ENCODE measurements at places on chromosomes 3 and 15.

GRCh38 chr15:89107984-89108383 is 19.7 kb downstream of the ABHD2 start:
- DNase-seq, result no peak

DNA sequence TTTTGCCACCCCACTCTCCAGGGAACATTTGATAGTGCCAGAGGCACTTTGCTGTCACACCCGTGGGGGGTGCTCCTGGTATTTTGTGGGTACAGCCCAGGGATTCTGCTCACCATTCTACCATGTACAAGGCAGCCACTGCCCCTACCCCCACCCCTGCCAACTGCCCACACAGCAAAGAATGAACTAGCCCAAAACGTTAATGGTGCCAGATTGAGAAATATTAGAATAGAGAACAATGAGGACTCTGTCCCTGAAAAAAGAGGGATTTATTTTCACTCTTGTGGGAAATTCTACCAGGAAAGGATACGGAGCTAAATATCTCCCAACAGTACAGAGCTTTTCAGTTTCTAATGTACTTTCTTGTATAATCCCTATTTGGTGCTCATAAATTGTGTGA is 154.5 kb upstream of the SUCLG2 start:
- DNase-seq, result no peak

GRCh38 chr3:114556657-114557213 is 262.9 kb downstream of the TIGIT start:
- no peak for DNase-seq

DNA sequence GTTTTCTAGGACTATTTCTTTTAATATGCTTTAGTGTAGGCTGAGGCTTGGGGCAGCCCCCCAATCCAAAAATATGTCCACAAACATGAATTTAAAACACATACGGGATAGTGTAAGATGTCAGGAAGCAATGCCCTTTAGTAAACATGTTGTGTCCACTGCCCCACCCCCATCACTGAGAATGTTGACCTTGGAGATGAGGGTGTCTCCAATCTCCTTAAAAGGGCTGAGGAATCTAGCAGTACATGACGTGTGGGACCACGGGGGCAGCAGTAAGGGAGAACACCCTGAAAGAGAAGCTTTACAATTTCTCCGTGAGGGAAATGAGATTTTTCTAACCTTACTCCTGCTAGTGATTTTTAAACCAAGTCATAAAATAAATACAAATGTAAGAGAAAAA is 84.7 kb downstream of the SQOR start:
- no peak for DNase-seq

- peak; percentile 49 for DNase-seq
Observed at GRCh38 chr3:171173736-171174135, 147.2 kb upstream of the SLC2A2 start.

DNA sequence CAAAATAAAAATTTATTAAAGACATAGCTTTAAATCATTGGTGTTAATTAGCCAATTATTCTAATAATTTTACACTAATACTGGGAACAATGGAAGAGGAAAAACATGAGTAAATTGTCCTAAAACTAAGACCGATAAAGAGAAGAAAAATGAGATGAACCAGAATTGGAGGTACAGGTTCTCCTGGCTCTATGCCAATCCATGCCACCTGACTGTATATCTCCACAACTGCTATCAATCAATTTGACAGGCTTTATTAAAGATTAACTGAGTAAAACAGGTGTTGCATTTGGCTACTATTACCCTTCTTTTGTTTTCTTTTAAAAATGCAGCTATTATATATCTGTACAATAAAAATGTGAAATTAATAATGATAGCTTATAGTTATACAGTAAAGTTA is 850.0 kb downstream of the CADM2 start:
- DNase-seq, result no peak

DNA sequence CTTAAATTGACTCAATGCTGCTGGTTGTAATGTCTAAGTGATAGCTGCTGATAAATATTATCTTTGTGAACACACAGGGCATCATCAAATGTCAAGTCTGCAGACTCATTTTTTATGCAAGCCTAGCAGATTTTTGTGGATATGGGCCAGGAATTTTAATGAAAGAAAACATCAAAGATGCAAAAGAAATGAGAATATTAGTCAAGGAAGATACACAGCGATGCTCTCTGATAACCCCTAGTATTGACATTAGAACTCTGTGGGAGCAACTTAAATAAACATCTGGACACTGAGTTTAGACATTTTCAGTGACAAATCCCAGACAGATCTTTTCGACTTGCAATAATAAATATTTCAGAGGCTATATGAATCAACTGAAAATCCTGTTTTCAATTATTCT is 28.3 kb downstream of the POLR2M start:
- no peak for DNase-seq

- no peak for DNase-seq
Observed at GRCh38 chr3:161559177-161559998, 62.8 kb downstream of the OTOL1 start.

GRCh38 chr3:101512396-101512645 is 691 bp downstream of the SENP7 start:
- DNase-seq, result no peak

- no peak for DNase-seq
Observed at GRCh38 chr3:83354205-83354604, 1592.8 kb upstream of the GBE1 start.

- no peak for DNase-seq
Observed at GRCh38 chr3:86938416-86939105, 52.4 kb downstream of the VGLL3 start.

- no peak for DNase-seq
Observed at GRCh38 chr15:80324545-80325080, 72.6 kb upstream of the CTXND1 start.

DNA sequence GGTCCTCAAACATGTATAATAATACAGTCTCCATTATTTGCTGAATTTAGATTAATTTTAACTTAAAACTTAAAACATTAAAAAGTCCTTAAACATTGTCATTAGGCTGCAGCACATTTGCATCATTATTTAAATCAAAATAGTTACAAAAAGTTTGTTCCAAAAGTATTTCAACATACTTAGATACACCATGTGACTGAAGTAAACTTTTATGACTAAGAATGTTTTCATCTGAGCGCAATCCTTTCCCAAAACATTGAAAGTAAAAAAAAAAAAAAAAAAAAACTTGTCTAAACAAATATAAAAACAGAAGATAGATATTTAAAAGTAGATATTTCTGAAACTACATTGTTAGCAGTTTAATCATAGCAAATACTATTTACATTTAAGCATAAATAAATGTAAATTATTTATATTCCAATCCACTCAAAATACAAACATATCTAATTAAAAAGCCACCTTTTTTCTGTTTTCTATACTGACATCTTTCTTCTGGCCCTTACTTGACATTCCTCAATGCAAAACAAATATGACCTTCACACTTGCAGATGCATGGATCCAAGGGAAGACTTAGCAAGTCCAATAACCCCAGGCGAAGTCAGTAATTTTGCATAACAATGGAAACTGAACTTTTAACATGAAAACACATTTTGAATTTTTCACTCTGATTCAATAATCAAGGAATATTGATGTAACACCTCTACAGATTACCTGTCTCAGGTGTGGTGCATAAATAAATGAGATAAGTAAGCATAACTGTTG is 10.3 kb downstream of the FAM227B start:
- DNase-seq, result no peak

DNA sequence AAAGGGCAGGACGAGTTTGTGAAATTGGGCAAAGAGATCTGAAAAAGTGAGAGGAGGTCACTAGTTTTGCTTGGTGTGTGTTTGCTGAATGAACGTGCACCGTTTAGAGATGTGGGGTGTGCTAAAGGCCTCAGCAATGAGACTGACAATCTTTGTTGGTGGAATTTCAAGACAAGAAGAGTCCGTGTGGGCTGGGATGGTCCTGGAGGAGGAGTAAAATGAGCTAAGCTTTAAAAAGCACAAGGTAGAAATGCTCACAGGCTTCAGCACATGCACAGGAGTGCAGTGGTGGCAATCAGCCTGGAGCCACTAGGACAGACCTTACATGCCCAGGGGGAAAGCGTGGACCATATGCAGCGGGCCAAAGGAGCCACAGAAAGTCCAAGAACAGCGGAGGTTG is 1.5 kb upstream of the CPLX3 start:
- no peak for DNase-seq

DNA sequence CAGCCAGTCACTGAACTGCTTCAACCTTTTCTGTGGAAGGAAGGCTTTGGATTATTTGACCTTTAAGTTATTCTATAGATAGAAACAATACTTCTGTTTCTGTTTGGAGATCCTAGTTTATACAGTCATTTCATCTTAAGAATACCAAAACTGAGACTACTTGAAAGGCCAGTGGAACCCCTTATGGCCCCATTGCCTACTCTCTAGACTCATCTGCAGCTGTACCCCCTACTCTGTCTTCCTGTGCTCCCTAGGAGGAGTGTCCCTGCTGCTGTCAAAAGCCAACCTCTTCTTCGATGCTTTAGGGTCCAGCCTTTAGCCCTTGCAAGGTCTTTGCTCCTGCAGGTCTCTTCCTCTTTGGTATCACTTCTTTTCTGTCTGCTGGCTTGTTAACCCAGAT is 169.6 kb downstream of the EDEM1 start:
- DNase-seq, result no peak

DNA sequence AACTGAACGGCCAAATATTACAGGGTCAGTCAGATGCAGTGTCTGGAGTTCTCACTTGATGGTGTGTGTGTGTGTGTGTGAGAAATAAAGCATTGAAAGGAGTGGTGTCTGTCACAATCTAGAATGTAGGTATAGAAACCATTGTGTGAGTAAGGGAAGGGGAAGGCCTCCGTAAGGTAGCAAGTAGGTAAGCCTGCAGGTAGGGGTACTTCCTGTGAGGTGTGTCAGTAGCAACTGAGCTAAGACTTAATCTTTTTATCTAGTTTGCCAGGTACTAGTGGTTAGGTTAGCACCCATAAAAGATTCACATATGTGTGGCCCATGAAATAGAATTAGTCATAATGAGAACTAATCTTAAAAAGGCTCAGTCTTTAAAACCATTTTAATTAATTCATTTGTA is 1517.8 kb downstream of the SI start:
- DNase-seq, result no peak

DNA sequence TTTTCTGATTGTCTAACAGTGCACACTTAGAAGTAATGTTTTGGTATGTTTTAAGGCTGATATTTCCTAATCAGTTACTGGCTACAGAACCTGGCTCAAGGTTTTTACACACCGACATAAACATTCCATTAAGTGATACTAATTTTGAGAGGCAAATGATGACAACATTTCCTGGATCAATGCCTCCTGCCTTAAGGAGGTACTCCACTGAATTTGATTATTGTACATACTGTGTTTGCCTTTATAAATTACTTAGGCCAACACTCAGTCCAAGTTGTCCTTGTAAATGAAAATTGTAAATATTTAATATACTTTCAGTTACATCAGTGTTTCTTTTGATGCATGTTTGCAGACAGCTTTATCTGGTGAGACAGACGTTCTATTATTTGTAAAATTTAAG is 24.2 kb upstream of the LXN start:
- DNase-seq, result no peak

GRCh38 chr15:40287968-40288367 is 5.1 kb upstream of the ANKRD63 start:
- DNase-seq, result no peak

- DNase-seq, result no peak
Observed at GRCh38 chr15:47388299-47388698, 329.0 kb upstream of the SEMA6D start.

DNA sequence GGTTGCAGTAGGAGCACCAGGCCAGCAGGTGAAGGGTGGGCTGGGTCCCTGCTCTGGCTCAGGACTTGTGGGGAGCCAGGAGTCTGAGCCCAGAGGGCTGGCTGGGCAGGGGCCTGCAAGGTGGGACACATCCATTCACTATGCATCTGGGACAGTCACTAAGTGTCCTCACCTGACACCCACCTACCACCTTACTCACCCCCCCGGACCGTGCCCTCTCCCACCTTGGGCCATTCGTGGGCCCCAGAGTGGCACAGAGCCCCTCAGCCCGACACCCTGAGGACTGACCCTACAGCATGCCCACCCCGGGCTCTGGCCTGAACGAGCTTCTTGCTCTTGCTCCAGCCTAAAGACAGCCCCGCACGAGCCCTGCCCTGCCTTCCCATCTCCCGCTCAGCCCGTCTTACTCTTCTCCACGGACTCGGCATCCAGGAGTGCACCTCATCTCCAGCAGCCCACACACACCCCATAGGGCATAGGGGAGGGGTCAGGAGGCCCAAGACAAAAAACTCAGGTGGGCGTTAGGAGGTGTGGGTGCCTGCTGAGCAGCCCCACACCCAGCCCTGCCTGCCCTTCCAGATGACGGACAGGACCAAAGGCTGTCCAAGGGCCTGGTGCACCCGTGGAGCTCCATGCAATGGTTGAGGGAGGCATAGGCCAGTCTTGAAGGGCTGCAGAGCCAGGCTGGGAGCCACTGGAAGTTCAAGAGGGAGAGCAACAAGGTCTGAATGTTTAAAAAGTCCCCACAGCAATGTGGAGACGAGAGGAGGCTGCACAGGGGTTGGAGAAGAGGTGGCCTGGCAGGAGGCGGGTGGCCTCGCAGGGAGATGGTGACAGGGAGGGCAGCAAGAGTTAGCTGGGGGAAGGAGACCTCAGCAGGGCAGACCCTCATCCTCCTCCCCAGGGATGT is 27.0 kb downstream of the PTH1R start:
- no peak for DNase-seq

DNA sequence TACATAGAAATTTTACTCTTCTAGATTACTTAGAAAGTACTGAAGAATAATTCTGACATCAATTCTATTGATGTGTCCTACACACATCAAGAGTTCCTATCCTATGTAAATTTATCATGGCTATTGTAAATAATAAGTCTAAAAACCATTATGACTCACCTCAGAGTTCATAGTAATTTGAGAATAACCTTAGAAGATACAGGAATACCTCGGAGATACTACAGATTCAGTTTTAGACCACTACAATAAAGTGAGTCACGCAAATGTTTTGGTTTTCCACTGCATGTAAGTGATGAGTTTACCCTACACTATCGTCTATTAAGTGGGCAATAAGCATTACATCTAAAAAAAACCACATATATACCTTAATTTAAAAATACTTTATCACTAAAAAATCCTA is 74.8 kb downstream of the NR1I2 start:
- DNase-seq, result no peak

DNA sequence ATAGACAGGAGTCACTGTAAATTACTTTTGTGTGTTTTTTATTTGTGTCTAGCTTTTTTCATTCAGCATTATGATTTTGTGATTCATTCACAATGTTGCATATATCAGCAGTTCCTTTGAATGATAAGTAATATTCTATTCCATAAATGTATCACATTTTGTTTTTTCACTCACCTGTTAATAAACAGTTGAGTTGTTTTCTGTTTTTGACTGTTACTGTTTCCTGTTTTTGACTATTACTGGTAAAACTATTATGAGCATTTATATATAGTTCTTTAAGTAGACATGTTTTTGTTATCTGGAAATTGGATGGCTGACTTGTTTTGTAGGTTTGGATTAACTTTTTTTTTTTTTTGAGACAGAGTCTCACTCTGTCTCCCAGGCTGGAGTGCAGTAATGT is 138.4 kb downstream of the RSRC1 start:
- DNase-seq, result no peak

All from upper lobe of left lung (tissue), 6 donors.